ENCODE measurements at places on chromosomes 1 and 21. TPM values are rescaled to one million over a fixed set of nuclear protein-coding genes. Genes with fewer than 3 reads are reported as not detected.

The NIBAN1 gene
- 26.2 TPM for total RNA-seq

The GSTM1 gene
- not detected for total RNA-seq

The NUP210L gene
- total RNA-seq: not detected

DNA sequence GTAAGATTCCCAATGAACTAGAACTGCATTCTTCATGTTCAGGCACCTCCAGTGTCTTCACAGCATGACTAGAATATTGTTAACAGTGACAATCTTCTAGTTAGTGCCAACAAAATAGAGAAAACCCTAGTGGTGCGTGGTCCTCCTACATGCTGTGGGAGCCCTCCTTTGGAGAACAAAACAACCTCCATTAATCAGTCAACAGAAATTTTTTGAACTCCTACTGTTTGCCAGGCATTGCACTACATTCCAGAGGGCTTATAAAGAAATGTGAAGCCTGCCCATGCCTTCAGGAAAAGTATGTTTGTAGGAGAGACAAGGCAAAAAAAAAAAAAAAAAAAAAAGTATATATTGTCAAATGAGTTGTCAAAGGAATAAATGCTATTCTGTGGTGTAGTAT lies 252.7 kb downstream of the LRRC40 start:
- no peak for DNase-seq

GRCh38 chr1:230113593-230114236 lies 46.7 kb downstream of the GALNT2 start:
- DNase-seq: no peak

DNA sequence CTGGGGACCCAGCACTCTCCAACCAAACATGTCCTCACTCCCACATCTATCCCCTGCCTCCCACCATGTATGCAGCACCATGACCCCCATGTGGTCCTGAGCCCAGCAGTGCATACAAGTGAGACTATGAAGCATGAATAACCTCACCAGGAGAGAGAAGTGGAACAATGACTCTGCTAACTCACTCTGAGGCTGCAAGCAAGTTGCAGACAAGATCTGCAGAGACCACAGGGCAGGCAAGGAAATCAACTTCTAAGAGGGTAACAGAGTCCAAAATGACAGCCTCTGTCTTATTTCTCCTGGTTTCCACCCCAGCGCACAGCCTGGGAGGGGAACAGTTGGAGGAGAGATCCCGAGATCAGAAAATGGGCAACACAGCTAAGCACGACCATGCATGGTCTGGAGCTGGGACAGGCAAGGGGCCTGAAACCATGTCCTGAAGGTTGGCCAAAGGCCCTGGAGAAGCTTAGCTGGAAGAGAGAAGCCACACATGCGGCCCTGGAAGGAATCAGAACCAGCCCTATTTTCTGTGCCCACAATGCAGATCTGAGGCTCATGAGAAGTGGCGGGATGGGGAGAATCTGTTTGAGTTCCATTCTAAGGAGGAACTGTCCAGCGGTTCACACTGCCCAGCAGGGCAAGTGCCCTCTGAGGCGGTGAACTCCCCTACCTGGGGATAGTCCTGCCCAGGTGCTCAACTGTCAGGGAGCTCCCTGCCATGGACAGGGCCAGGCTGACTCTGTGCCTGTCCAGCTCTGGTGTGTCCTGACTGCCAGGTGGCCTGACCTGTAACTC lies 12.5 kb upstream of the REN start:
- DNase-seq: no peak

- DNase-seq: no peak
These were observed 97.7 kb downstream of the PGBD5 start for GRCh38 chr1:230328342-230329015.

Data from epithelial cell of proximal tubule (primary cell).